ENCODE measurements at places on chromosomes 4 and X. TPM values are rescaled to one million over a fixed set of nuclear protein-coding genes. Genes with fewer than 3 reads are reported as not detected.

Gene DGKK
- polyA plus RNA-seq = not detected

Gene CHRDL1
- polyA plus RNA-seq = 1.3 TPM

GRCh38 chr4:1795299-1796195 lies 2.5 kb downstream of the FGFR3 start:
- DNase-seq = peak; percentile 94

Gene MAGED4
- 6.0 TPM for polyA plus RNA-seq

DNA sequence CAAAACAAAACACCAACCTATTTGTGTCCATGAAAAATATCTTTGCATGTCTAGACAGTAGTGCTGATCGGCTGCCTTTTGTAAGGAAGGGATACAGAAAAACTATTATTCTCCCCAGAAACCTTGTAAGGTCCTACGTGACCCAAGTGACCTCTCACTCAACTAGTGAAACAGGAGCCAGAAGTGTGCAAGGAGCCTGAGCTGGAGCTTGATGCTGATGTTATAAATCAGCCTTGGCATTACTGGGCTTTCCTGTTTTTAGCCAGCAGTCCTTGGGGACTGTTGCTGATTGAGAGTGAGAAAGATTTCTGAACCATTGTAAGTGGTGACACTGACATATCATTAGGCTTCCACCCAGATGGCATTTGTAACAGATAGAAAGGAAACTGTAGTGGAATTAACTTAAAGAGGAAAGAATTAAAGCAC lies 100.8 kb upstream of the LIMCH1 start:
- no peak for DNase-seq

Gene CT45A3
- not detected for polyA plus RNA-seq

All from small intestine (tissue), 16 donors.